Hypothalamus (tissue), 51 donors: ENCODE measurements at places on chromosomes 7 and 10.

DNA sequence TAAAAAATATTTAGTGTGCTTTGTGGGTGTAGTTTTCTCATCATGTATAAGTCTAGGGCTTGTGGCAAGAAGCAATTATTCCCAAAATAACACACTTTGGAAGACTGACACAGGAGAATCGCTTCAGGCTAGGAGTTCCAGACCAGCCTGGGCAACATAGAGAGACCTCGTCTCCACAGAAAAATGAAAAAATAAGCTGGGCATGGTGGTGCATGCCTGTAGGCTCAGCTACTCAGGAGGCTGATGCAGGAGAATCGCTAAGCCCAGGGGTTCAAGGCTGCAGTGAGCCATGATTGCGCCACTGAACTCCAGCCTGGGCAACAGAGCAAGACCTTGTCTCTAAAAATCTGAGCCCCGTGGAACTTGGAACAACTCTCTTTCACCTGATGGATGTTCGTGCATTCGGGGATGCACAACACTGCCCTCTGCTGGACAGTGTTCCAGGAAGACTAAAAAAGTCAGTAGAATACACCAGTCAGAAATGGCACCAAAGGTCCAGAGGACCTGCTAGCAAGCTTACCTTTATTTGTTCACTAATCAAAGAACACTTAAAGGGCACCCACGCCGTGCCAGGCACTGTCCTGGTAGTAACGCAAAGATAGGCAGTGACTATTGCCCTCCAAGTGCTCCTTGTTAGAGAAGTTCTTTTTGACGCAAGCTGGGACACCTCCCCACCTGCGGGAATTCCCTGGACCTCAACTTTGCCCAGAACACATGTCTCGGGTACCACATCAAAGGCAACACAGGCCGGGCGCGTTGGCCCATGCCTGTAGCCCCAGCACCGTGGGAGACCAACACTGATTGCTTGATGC, 81.9 kb upstream of the CALN1 start:
- DNase-seq = peak; percentile 63

- DNase-seq = no peak
Measured at GRCh38 chr7:6056616-6057015, 25.4 kb downstream of the ANKRD61 start.

DNA sequence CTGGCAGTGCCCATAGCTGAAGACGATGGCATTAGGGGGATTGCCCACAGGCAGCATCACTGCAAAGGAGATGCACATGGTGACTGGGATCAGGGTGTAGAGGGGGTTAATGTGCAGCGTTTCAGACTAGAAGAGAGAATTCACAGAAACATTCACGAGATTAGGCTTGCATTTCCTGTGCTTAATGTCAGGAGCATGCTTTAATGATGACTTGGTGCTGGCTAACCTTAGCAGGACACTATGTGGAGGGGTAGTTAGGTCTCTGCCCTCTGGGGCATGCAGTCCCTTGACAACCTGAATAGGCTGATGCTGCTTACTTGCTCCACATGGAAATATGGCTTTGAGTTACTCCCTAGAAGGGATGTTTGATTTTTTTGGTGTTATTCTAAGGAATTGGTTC, 21.8 kb downstream of the STMP1 start:
- DNase-seq = no peak

DNA sequence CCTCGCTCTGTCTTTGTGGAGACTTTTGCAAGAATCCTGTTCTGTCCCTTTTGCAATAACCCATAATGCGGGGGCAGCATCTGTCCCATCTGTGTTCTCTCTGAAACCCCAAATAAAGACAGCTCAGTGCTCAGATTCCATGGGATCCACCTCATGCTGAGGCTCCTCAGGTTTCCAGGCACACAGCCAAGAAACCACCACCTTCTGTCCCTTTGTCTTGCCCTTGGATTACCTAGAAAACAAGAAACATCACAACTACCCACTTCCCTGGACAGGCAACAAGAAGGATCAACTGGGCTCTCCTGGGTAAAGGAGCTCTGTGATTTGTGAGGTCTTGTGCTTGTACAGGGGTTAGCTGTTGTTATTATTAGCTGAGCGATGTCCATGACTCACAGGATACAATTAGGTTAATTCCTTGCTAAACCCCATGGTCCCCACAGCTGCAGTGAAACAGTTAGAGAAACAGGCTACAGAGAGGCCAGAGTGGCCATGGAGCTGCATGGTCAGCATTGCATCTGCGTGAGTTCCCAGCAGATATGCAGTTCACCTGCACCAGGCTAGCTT, 50.2 kb downstream of the CXCL12 start:
- DNase-seq = no peak

- DNase-seq = no peak
Measured at GRCh38 chr7:103989200-103989784, at the start of gene RELN. Gene RELN, minus strand, starts transcription at chr7:103989658. Its CDS starts 302 bp downstream, at chr7:103989356.

DNA sequence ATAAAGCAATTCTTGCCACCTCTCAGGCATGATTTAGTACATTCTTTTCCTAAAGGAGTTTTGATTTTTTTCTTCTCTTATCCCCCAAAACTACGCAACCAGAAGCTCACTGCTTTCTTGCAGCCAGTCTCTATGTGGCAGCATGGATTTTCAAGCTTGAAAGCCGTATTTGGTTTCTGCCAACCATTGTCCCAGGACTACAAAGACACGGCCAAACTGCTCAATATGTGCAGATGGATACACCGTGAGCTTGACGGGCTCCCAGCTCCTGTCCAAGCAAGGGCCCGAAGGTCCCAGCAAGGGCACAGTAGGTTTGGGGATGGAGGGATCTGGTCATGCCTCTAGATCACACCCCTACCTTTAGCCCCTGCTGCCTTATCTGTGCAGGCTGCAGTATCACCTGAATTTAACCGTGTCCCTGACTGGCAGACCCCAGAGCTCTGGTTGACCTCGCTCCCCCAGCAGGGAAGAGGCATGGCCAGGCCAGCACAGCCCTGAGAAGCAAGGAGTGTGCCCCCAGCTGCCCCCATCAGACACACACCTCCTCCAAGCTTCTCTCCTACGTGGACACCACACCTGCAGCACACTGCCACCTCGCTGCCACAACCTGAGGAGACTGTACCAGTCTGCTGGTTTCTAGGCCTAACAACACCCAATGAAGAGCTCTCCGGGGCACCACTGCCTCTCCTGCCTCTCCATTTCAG, 86.8 kb downstream of the COBL start:
- DNase-seq = no peak

DNA sequence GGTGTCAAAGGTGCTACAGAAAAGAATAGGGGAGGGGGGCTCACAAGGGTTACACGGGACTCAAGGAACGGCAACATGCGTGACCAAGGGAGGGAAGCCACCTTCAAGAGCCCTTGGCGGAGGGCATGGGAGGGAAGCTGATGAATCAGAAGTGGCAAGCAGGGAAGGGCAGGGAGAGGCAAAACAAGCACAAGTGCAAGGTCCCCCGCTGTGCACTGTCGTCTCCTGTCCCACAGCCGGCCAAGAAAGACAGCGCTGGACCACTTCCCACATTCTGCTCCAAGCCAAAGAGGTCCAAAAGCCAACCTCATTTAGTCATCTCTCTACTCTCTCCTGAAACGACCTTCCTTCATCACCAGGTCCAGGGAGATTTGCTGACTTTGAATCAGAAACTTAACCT, 102.7 kb downstream of the CALN1 start:
- no peak for DNase-seq

GRCh38 chr7:7989616-7990440, 21.2 kb downstream of the GLCCI1 start:
- no peak for DNase-seq

DNA sequence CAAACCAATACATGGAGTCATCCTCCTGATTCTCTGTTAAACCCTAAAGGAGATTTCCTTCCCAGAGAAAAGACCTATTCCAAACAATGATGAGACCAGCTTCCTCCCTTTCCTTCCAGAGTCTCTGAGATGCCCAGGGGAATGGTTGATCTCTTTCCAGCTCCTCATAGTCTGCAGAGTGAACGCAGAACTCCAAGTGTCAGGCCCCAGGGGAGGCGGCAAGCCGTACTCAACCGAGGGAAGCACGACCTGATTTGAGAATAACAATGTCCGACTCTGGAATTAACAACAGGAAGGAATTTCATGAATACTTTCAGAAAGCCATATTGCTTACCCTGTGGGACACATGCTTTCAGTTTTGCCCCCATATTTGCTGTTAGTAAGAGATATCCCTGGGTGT, 241.7 kb upstream of the GLI3 start:
- no peak for DNase-seq

DNA sequence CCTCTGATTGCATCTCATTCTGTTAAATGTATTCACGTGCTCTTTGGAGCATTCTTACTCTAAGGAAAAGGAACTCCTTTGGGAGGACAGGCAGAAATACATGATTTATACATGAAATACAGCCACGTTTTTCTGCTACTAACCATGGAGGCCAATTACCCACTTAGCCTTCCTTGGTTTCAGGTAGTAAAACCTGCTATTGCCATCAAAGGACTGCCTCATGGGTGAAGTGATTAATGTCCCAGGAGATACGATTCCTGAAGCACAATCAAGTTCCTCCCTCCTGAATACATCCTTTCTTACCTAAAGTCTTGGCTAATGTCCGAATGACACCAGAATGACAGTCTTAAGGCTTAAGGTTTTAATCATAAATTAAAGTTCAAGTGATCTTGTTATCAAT, 58.5 kb upstream of the PIK3CG start:
- no peak for DNase-seq

DNA sequence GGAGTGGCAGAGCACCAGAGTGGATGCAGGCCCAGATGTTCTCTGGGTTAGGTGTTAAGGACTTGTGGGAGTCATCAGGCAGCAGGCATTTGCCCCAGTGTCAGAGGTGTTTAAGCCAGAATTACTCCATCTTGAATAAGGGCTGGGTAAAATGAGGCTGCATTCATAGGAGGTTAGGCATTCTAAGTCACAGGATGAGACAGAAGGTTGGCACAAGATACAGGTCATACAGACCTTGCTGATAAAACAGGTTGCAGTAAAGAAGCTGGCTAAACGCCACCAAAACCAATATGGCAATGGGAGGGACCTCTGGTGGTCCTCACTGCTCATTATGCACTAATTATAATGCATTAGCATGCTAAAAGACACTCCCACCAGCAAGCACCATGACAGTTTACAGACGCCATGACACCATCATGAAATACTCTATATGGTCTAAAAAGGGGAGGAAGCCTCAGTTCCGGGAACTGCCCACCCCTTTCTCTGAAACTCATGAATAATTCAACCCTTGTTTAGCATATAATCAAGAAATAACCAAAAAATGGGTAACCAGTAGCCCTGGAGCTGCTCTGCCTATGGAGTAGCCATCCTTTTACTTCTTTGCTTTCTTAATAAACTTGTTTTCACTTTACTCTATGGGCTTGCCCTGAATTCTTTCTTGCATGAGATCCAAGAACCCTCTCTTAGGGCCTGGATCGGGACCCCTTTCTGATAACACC, 882 bp upstream of the LRRC61 start:
- DNase-seq = no peak

DNA sequence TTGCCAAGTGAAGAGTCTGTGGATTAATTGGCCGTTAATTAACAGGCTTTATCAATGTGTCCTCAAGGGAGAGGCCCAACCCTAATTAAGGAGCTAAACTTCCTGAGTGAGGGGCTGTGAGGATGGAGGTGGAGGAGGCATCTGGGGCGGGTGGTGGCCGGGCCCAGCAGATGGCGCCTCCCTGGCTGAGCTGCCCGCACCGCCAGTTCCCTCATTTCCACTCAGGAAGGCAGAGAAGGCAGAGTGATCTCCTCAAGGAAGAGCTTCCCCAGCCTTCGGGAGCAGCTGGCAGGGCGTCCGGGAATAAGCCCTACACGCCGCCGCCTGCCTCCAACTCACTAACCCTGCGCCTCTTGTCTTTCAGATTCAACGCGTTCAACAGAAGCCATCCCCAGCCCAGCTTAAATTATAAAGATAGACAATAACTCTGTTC, 112.2 kb downstream of the CYTH3 start:
- DNase-seq = peak; percentile 65

DNA sequence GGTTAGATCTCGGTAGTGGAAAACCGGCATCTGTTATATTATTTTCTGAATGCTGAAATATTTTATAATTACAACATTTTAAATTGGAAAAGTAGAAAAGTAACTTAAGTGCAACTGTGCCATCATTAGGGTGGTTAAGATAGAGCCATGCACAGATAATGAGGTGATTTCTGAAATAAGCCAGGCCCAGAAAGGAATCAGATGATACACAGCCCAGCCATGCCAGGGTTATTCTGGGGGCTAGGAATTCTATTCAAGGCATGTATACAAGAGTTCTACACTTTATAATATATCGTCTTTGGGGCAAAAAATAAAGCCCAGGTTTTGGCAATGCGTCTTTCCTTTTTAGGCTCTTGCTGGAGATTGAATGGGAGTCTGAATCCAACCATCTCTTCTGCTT, 128.7 kb downstream of the ITGB8 start:
- DNase-seq = no peak

DNA sequence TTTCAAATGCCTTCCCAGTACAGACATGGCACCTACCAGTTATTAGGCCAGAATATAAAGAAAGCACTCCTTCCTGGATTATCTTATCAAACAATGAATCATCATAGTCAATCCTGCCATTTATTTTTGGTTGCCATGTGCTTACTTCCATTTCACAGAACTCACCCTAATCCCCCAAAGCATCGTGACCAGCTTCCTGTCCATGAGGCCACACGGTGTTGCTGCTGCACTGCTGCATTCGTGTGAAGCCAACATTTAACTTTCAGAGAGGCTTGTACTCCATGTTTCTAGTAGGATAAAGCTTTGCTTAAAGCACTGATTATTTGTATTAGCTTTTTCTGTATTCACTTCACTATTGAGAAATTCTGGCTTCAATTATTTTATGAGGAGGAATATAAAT, 14.4 kb downstream of the COL28A1 start:
- no peak for DNase-seq

DNA sequence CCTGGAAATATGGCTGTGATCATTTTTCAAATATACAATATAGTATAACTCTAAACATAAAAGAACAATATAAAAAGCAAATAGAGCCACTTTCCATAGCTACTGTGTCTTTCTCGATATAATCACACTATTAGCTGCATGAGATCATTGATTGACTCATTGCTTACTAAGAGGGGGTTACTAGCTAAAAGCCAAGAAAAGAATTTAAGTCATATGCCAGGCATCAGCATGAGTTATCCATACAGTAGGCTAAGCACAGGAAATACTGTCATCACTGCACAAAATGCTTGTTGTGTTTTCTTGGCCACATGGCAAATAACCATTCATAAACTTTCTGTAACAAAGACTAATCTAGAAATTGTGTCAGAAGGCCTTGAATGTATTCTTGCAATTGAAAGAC, 18.8 kb upstream of the ABCB5 start:
- no peak for DNase-seq

DNA sequence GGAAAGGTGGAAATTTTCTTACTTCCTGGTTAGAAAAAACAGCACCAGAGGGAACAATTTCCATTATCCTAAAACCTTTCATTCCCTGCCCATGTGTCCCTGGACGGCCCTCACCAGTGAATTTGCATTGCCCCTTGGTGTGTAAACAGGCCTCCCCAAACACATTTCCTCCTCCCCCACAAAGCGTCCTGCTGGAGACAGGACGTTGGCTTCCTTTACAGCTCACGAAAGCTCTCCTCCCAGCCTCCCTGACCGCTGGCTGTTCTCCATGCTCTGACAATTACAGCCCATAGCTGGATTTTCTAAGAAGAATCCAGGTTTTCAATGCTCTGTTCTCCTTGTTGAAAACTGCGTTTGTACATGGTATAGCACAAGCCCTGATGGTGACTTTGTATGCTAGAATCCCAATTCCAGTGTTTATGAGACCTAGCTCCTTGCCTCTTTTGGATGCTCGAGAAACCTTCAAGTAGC, 724.2 kb upstream of the CELF2 start:
- no peak for DNase-seq
